ENCODE measurements at places on chromosomes 3 and 15. TPM values are rescaled to one million over a fixed set of nuclear protein-coding genes. Genes with fewer than 3 reads are reported as not detected.

GRCh38 chr15:77720655-77721054, 87.9 kb upstream of the LINGO1 start:
- DNase-seq, result no peak

DNA sequence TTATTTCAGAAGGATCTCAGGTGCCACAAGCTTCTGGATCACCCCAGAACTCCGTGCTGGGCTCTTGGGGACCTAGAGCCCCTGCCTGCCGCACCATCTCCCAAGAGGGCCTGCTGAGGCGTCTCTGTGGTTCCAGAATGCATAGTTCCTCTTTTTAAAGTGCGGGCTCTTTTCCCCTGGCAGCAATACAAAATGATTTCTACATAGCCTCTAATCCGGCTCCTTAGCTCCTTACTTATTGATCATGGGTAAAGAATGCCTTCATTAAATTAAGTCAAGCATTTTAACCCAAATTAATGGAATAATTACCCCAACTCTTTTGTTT, 121.9 kb downstream of the ATP10A start:
- DNase-seq, result no peak

MYZAP gene
- 9.4 TPM for total RNA-seq

FANCD2OS gene
- total RNA-seq, result not detected

DNA sequence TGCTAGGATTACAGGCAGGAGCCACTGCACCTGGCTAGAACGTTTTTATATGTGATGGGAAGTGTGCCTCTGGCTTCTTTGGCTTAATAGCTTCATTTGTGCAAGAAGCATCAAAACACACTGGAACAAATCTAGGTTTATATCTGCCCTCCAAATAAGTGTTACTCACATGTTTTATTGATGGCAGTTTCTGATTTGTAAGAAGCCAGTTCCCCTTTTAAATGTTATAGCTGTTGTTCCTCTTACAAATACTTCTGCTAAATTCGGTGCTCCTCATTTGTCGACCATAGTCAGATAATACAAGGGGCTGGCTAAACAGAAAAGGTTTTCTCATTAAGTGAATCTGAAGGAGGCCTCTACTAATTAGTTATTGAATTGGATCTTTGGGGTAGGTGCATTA, 307.1 kb upstream of the SEMA6D start:
- DNase-seq, result no peak

DNA sequence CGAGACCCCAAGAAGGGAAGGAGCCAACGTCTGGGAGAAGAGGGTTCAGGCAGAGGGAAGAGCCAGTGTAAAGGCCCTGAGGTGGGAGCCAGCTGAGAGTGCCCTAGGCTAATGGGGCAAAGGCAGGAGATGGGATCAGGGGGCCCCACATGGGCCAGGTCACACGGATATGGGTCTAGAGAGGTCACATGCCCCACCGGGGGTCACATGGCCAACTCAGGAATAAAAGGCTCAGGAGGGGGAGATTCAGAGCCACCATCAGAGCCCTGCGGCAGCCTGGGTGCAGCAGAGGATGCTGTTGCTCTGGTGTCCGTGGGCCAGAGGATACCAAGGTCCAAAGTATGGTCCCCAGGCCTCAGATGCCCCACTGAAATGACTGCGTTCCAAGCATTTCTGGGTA, 55.3 kb upstream of the SLC6A6 start:
- no peak for DNase-seq

TPRG1 gene
- total RNA-seq, result 3.1 TPM

DNA sequence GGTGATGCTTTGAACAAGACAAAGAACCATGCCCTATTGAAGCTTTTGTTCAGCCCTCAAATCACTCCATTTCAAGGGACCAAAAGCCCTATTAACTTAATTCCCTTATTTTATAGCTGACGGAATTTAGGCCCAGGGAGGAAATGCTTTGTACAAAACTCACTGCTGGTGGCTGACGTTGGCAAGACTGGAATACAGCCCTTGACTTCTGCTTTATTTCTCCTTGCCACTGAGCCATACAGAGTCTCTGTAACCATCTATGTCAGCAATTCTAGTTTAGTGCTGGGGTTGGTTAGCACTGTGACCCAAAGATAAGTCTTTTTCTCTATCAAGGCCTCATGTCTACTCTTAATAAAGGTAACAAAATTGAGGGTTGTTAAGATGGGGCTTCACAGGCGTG, 316.1 kb upstream of the TPRG1 start:
- DNase-seq, result no peak

STRIT1 gene
- total RNA-seq, result 2,272 TPM
